ENCODE measurements at places on chromosomes 13 and 19.

GRCh38 chr13:21466527-21466926, 7.4 kb upstream of the ZDHHC20 start:
- no peak for DNase-seq

- DNase-seq, result no peak
Measured at GRCh38 chr19:21314676-21315075, 14.5 kb downstream of the ZNF708 start.

DNA sequence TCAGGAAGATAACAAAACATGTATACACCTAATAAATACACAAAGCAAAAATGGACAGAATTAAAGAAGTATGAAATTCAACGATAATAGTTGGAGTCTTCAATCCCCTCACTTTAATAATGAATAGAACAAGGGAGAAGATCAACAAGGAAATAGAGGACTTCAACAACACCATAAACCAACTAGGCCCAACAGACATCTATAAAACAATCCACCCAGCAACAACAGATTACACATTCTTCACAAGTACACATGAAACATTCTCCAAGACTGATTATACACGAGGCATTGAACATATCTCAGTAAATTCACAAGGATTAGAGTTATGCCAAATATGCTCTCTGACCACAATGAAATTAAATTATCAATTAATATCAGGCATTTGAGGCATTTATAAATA, 185.5 kb upstream of the NBEA start:
- DNase-seq, result no peak

DNA sequence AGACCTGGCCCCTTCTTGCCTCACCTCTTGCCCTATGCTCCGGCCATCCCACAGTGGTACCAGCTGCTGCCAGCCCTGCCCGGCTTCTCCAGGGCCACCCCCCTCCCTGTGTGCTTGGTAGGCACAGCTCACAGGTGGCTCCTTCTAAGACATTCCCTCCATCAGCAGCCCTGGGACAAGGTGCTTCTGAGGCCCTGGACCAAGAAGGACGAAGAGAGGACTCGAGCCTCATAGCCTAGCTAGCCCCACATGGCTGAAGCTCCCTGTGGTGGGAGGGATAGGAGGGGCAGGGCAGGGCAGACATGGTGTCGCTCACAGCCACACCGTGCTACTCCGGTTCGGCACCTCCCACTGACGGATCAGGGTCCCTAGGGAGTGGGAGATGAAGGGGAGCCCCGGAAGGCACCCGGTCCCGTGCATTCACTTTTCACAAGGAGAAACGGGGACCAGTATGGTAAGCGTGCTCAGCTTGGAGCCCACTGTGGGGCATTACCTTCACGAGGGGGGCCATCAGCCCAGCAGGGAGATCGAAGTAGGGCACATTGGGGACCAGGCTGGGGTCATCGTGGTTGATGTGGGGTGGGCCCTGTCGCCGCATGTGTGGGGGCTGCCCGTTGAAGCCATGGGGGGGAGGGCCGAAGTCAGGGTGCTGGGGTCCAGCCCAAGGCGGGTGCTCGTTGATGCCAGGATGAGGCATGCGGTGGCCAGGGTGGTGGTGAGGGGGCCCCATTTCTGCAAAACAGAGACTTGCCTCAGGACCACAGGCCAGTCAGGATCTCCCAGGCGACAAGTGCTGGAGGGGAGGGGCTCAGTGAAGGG, 19.5 kb downstream of the CHERP start:
- no peak for DNase-seq

DNA sequence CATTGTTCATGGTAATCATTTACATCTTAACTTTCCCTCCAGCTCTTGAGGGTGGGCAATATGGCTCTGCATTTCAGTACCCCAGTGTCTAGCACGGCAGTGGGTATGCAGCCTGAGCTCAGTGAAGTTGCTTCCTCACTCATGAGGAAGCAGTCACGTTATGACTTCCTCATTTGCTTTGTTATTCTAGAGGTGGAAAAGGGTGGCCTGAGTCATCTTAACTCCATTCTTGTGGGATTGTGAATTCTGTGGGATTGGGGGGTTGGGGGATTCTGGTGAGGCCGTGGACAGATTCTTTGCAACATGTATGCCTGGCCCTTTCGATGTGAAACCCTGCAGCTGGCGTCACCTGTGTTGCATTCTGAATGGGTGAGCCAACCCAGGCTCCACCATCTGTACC, 406.7 kb upstream of the ZNF507 start:
- DNase-seq, result no peak

DNA sequence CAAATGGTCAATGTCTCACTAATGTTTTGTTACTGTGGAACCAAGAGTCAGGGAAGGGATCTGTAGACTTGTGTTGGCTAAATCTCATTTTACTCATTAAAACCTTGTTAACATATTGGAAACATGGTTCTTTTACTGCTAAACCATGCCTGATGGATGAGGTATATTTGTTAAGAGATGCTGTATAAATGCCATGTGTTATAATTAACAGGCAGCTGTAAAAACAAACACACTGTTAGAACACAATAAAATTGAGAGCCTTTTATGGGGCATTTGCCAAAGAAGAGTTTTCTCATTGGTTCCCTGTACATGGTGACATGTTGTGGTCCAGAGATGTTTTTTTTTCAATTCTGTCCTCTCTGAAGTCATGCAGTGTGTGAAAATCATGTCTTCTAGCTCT, 121.9 kb downstream of the ESD start:
- DNase-seq, result peak; percentile 96

DNA sequence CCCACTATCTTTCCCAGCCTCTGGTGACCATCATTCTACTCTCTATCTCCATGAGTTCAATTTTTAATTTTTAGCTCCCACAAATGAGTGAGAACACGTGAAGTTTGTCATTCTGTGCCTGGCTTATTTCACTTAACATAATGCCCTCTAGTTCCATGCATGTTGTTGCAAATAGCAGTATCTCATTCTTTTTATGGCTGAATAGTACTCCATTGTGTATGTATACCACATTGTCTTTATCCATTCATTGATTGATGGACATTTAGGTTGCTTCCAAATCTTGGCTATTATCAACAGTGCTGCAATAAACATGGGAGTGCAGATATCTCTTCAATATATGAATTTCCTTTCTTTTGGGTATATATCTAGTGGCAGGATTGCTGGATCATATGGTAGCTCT, 22.9 kb upstream of the ZFP82 start:
- DNase-seq, result no peak

GRCh38 chr13:93577105-93577504, 350.5 kb downstream of the GPC6 start:
- no peak for DNase-seq

DNA sequence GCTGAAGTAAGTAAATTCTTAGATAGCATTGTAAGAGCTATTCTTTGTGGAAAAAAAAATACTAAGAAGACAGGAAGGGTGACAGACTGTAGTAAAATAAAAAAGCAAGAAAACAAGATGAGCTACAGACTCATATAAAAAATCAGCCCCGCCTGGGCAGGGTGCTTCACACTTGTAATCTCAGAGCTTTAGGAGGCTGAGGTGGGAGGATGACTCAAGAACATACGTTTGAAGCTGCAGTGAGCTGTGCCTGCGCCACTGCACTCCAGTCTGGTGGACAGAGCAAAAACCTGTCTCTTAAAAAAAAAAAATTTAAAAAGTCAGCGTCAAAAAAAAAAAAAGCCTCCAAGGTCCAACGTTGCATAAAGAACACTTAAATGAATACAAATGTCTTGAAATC, 102.1 kb downstream of the VWA8 start:
- DNase-seq, result no peak

GRCh38 chr13:34037636-34038540, 219.9 kb downstream of the RFC3 start:
- DNase-seq, result no peak

GRCh38 chr19:43691755-43692154, 21.8 kb upstream of the PLAUR start:
- no peak for DNase-seq

GRCh38 chr13:42322806-42323205, 50.9 kb downstream of the AKAP11 start:
- DNase-seq, result no peak

DNA sequence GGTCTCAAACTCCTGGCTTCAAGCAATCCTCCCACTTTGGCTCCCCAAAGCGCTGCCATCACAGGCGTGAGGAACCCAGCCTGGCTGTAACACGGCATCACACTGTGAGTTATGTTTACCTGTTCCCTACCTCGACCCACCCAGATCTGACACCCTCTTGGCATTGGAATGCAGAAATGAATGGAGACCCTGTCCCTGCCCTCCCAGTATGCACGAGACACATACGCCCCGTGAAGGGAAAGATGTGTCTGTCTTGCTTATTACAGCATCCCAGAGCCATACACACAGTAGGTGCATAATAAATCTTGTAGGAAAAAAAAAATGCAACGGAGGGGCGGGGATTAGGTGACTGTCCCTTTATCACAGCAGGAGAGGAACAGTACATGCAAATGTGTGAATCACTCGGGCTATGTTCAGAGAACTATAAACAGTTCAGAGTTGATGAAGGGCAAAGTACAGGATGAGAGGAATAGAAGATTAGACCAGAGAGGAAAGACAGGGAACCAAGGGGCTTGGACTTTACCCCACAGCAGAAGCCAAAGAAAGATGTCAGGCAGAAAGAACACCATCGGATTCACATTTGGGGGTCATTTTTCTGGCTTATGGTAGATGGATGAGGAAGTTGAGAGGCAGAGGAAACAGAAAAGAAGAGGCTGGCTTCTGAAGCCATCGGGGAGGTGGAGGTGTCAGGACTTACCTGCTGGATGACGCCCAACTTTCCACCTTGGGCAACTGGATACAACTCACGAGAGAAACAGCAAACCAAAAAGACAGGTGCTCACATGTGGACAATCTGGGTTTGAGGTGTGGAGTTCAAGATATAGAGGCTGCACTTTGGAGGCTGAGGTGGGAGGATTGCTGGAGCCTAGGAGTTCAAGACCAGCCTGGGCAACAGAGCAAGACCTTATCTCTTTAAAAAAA, 94.3 kb downstream of the INSR start:
- no peak for DNase-seq

All from NCI-H2081 treated with DMSO at 0.1 percent for 48 hours (cell line).